Immature natural killer cell (primary cell): ENCODE measurements at places on chromosomes 7 and 10. TPM values are rescaled to one million over a fixed set of nuclear protein-coding genes. Genes with fewer than 3 reads are reported as not detected.

GRCh38 chr7:19062216-19062615, 55.2 kb downstream of the TWIST1 start:
- no peak for DNase-seq

DNA sequence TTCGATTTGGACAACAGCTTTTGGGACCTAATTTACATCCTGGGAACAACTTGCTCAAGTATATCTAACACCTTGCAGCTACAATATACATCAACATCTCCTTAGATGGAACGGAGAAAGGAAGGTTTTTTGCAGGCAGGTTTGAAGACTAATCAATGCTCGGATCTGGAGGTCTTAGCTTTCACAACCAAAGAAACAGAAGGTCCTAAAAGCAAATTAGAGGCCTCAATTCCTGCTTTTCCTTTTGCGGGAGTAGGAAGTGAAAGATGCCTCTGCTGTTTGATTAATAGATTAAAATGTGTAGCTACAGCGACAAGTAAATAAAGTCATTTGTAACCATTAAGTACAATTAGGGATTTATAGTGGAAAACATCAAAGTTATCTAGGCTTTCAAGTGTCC, 3.7 kb upstream of the SP8 start:
- DNase-seq = no peak

- DNase-seq = no peak
Measured at GRCh38 chr7:47931005-47932004, 17.0 kb downstream of the PKD1L1 start.

- no peak for DNase-seq
Measured at GRCh38 chr10:74988832-74989561, 122.5 kb upstream of the SAMD8 start.

DNA sequence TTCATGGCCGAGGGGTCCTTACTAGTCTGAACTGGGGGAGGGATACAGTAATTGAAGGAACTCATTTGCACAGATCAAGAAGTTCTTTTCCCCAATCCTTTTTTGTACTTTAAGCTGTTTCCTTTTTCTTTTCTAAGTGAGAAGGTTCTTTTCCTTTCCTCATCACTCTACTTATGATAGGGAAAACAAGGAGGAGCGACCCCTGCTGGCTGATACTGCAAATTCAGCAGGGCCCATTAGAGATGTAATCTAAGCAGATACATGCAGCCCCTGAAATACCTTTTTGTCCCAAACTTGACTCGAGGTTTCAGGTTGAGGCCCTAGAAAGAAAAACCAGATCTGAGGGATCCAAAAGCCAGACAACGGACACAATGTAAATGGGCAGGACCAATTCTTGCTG, 305.5 kb downstream of the DNAJB9 start:
- no peak for DNase-seq

The HOXA5 gene
- polyA plus RNA-seq = 1.1 TPM

The SPDYE1 gene
- not detected for polyA plus RNA-seq

The ZRANB1 gene
- polyA plus RNA-seq = 7.1 TPM

The CAV2 gene
- not detected for polyA plus RNA-seq
